ENCODE measurements at places on chromosomes 2 and 18. TPM values are rescaled to one million over a fixed set of nuclear protein-coding genes. Genes with fewer than 3 reads are reported as not detected.

GRCh38 chr2:187264612-187265011 lies 183.4 kb downstream of the CALCRL start:
- no peak for DNase-seq

DNA sequence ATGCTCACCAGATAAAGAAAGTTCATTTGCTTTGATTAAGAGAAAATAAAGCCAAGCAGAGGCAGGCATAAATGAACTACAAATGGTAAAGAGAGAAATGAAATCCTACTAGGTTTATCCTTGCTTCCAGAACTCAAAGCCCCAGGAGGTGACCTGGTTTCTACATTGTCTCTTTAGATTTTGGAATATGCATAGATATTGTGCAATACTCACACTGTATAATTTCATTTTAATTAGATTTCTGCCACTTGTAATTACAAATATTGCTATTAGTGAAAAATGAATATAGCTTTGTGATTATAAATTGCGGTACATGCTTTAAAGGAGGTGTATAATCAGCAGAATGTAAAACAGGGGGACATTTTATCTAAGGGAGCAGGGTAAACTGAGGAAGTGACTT lies 76.9 kb upstream of the NRXN1 start:
- no peak for DNase-seq

DNA sequence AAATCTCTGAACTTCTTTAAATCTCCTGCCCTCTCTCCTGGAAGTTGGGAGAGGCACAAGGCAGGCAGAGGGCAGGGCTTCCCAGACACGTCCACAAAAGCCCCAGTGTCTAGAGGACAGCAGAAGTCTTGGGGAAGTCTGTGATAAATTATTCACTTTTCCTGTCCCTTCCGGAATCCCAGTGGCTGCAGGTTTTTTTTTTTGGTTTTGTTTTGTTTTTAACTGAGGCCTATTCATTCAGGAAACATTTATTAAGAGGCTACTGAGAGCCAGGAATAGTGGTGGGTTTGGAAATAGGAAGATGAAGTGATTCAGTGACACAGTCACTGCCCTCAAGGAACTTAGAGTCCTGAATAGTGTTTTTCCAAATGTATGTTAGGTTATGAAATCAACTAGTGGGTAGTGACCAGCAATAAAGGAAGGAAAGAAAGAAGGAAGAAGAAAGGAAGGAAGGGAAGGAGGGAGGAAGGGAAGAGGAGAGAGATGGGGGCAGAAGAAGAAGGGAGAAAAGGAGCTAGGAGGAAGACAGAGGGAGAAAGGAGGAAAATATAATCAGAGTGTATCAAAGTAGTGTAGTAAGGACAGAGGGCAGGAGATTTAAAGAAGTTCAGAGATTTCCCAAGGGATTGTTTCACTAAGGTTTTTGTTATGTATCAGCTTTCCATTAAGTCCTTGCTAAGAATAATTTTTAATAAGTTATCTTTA lies 98.9 kb upstream of the ZFP36L2 start:
- DNase-seq: no peak

- DNase-seq: no peak
Measured at GRCh38 chr2:88059979-88060906, 4.7 kb upstream of the KRCC1 start.

- DNase-seq: no peak
Measured at GRCh38 chr2:233817995-233818638, 36.2 kb downstream of the HJURP start.

DNA sequence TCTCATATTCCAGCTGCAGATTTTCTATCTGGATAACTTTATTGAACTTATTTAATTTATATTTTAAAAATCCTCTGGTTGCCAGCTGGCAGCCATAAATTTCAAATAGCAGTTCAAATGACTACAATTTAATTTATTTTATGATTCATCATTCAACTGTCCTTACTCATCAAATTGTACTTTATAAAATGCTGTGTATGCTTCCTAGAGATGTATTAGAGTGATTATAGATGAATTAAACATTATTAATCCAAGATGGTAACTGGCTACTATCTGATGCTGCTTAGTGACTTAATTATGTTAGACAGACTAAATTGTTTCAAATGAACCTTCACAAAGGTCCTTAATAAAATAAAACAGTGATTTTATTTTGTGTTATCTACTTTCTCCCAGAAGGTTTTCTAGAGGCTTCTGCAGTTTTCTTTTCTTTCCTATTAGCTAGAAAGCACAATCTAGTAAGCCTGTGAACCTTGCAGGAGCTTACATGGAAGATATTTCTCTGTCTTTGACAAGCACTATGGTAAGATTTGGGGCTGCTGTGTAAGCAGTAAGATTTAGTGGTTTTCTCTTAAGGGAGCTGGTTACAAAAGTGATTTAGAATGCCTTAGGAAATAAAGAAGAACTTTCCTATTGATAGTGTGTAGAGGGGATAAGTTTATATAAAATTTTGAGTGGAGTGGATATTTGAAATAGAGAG lies 322.3 kb downstream of the FSIP2 start:
- no peak for DNase-seq

DNA sequence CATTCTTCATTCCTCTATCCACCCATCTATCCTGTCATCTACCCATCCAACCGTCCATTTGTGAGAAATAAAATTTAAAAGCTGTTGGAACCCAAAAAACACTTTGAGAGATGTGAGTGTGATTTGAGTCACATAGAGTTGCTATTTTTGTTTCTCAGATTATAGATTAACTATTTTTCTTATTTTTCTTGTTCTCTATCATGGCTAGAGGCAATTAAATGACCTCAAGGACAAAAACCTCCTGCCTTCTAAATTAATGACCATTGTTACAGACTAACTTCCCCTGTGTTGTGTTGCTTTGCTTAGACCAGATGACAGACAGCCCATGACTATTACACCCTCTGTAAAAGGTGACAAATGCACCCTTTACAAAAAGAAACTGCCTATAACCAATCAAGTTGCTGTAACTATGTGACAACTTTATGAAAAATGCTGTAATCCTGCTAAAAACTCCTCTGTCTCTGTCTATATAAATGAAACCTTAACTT lies 207.9 kb upstream of the CXCR4 start:
- no peak for DNase-seq

DNA sequence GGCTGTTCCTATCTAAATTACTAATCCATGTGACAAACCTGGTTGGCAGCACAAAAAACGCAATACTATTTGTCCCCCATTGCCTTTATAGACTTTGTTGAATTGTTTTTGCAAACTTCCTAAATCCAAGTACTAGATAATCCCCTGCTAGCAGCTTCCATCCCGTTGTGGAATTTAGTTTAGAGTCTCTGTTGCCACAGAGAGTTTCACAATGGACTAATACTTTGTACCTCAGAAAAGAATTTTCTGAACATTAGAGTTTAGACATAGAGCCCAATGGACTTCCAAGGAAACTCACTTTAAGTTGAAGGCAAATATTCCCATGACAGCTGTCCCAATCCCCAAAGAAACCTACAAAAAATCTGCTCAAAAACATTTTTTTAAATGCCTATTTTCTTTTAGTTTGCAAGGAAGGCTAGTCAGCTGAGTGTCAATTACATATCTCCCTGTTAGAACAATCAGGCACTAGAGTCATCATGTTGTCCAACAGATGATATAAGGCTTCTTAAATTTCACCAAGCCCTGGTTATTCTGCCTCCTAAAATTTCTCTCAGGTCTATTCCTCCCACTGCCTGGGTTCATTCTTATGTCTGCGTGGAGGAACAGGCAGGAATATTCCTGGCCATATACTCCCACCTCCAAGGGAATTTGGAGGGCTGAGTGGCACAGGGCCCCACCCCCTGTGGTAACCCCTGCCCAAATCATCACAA lies 27.2 kb downstream of the RNF152 start:
- peak; percentile 17 for DNase-seq

DNA sequence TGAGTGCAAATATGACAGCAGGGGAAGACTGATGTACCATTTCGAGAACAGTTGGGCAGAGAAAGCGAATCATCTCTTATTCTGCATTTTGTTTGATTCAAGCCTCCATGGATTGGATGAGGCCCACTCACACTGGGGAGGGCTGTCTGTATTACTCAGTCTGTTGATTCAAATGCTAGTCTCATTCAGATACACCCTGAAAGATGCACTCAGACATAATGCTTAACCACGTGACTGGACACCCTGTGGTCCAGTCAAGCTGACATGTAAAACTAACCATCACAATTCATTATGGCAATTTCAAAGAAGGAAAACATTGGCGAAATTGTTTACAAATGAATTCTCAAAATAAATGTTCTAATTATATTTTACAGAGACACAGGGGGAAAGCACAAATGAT lies 1210.2 kb downstream of the DPP10 start:
- no peak for DNase-seq

- no peak for DNase-seq
Measured at GRCh38 chr2:229553091-229553490, 161.3 kb downstream of the DNER start.

- no peak for DNase-seq
Measured at GRCh38 chr2:12970861-12971260, 254.1 kb downstream of the TRIB2 start.

GRCh38 chr2:15092691-15093090 lies 460.2 kb downstream of the LRATD1 start:
- DNase-seq: no peak

- no peak for DNase-seq
Measured at GRCh38 chr2:176455816-176456291, 186.6 kb downstream of the MTX2 start.

- DNase-seq: no peak
Measured at GRCh38 chr2:163259489-163259888, 420.9 kb upstream of the KCNH7 start.

DNA sequence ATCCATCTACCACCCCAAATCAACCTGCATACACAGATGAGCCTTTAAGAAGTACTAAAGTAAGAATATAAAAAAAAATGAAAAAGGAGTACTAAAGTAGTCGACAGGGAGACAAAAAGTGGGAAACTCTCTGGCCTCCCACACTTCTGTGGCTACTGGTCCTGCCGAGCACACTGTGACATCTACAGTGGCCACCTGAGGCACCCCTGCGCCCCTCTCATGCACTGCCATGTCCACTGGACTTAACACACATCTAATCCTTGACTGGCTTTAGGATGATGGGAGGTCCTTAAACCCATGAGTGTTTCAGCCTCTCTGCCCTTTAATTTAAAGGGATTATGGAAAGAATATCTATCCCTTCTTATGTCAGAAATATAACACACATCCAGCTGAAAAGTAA lies 71.2 kb downstream of the MREG start:
- no peak for DNase-seq

GRCh38 chr2:20135631-20136050 lies 84.2 kb upstream of the LAPTM4A start:
- no peak for DNase-seq

- no peak for DNase-seq
Measured at GRCh38 chr2:239583879-239584859, 183.3 kb upstream of the HDAC4 start.

GRCh38 chr2:195535911-195536522 lies 121.0 kb upstream of the SLC39A10 start:
- DNase-seq: no peak

DNA sequence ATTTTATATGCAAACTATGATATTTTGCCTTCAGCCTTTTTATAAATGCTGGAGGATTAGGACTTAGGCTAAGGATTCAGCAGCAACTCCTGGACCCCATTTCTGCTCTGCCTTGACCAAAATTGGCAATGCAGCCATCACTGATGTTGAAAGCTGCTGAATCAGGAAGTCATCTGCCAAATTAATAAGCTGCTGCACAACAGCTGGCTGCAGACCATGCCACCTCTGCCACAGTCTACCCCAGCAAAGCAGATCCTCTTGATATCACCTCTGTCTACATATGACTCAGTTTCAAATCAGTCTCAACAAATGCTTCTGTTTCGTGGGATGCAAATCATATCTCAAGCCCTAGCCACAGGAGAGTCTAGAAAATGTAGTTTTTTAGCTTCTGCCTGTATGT lies 7.1 kb upstream of the SOS1 start:
- DNase-seq: no peak

PREPL gene
- polyA plus RNA-seq: 188 TPM

MAB21L4 gene
- 4.3 TPM for polyA plus RNA-seq

TTN gene
- polyA plus RNA-seq: 1.3 TPM

COLEC11 gene
- polyA plus RNA-seq: 1.0 TPM

GPR39 gene
- 3.0 TPM for polyA plus RNA-seq

MYOM1 gene
- 9.7 TPM for polyA plus RNA-seq

SCG2 gene
- 0.22 TPM for polyA plus RNA-seq

MAP3K19 gene
- polyA plus RNA-seq: 0.33 TPM

RBM45 gene
- 17.3 TPM for polyA plus RNA-seq

TSPYL6 gene
- polyA plus RNA-seq: 0.13 TPM

DTNA gene
- 18.7 TPM for polyA plus RNA-seq

IMPACT gene
- polyA plus RNA-seq: 61.3 TPM

Data from left renal cortex interstitium (tissue), 4 donors.